ENCODE measurements at places on chromosomes 5 and 9.

DNA sequence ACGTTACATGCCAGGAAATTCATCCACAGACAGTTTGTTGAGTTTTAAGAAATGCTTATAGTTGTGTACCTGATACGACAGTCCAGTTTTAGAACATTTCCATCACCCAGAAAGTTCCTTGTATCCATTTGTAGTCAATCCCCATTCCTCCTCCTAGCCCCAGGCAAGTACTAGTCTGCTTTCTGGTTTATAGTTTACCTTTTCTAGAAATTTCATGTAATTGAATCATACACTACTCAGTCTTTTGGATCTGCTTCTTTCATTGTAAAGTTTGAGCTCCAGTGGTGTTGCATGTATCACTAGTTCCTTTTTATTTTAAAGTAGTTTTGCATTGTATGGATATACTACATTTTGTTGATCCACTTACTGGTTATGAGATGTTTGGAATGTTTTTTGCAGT is 291.2 kb downstream of the AOPEP start:
- no peak for DNase-seq

GRCh38 chr5:38648703-38649291 is 92.4 kb upstream of the LIFR start:
- no peak for DNase-seq

DNA sequence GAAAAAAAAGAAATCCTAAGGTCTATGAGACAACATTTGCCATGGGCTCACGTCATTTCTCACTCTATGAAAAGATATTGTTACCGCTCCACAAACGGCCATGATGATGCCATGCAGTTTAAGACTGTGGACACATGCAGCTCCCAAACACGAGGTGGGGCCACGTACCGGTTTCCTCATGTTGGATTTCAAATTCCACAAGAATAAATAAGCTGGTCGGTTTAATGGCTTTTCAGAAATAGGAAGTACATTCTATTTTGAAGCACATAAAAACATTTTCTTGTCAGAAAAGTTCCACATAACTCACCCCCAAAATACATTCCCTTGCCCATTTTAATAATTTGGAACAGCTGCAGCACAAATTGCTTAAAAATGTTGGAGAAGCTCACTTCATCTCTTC is 130.6 kb downstream of the MYO10 start:
- DNase-seq = no peak

DNA sequence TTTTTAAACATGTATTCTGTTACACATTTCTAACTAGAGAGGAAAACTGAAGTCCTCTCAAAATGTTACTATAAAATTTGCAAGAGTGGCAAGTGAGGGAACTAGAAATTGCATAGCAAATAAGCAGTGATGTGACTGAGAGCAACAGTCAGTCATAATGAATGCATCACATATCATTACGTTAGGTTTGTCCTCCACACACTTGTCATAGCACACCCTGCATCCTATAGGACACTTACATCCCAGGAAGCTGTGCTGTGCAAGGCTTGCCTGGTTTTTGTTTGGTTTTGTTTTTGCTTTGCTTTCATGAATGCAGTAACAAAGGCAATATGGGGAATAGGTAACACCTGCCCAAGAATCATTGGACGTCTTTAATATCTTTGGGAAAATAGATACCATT is 10.8 kb downstream of the NFIB start:
- DNase-seq = no peak
